ENCODE measurements at places on chromosomes 11 and 22.

DNA sequence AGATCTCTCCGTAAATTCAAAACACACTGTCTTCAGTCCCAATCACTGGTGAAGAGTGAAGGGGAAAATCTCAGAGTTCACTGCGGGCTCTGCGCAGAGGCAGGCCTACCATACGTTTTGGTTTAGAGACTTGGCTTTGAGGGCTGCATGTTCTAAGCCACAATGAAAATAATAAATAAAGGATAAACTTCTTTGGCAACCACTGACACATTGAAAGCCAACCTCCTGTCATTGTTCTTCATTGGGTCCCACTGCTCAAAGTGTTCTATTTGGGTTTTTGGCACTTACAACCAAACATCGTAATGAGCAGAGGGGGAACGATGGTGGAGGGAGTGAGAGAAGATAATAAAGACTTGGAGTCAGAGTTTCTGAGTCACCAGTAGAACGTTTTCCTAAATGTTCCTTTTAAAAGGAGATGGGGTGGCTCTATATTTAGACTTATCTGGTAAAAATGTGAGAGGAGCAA lies 472.9 kb downstream of the SOX6 start:
- DNase-seq = no peak

DNA sequence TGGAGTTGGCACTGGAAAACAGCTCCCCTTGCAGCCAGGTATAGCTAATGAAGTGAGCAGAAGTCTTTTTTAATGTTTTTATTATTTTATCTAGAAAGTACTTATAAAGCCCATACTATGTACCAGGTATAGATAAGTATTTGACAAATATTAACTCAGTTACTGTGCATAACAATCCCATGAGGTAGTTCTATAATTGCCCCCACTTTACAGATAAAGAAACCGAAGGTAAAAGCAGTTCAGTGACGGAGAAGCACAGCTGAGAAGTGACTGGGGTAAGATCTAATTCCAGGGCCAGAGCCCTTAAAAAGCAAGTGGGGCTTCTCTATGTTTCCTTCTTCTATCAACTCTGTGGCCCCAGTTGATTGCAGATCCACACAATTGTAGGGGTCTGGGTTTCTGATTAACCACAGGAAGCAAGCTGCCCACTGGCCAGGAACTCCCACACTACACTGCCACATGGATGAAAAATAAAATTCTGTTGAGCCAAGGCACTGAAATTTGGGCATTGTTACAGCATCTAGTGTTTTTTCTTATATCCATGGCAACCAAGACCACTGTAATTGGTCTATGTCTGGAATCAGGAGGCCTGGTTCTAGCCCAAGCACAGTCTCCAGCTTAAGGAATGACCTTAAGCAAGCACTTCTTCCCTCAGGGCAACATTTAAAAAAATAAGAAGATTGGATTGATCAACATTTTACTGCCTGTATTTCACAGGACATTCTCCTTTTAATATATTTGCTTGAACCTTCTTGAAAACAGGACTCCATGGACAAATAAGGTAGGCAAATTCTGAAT lies 55.3 kb upstream of the TEAD1 start:
- DNase-seq = no peak

- DNase-seq = no peak
Observed at GRCh38 chr11:114395736-114396135, 4.6 kb downstream of the C11orf71 start.

GRCh38 chr11:2940921-2941821 lies 12.0 kb upstream of the PHLDA2 start:
- DNase-seq = no peak

DNA sequence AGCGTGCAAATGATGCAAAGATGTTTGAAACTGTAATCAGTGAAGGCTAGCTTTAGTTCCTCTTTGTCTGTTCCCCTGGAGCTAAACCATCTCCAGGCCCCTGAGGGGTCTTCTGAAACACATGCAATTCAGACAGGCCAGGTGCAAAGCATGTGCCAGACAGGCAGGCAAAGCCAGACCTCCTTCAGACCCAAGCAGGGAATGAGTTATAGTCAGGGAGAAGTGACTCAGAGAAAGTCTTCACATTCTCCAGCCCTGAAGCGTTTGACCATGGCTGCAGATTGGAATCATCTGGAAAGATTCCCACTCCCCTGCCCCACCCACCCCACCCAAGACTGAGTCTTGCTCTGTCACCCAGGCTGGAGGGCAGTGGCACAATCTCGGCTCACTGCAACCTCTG lies 187.0 kb upstream of the ISX start:
- no peak for DNase-seq

DNA sequence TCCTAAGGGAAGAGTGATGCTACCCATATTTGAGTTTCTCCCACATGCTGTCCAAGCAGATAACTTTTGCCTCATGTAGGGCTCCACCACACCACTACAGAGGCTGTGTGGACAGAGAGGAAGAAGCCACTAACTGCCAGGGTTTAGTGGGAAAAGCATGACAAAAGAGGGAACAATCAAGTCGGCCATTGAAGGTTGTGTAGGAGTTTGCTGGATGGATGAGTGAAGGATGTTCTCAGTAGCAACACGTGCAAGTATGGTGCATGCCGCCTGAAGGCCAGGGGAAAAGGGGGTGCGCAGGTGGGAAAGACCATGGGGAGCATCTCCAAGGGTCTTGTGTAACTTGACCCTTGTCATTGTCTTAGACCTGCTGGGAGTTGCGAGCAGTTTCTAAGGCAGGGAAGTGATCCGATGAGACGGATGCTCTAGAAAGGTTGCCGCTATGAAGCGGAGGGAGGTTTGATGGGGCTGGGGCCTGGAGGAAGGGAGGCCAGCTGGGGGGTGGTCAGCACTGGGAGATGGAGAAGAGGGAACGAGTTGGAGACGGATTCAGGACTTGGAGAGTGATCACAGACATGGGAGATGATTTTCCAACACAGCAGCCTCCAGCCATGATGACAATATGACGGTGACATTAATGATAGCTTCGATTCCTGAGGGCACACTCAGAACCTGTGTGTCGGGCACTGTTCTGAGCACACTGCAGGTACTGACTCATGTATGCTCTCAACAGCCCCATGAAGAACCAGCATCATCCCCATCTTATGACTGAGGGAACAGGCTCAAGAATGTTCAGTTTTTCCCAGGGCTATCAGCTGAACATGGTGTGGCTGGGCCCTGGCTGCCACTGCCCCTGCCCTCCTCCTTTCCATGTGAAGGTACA lies 53.7 kb downstream of the CD6 start:
- no peak for DNase-seq

- no peak for DNase-seq
Observed at GRCh38 chr11:44632466-44633123, 67.1 kb downstream of the CD82 start.

Measured in naive thymus-derived CD8-positive, alpha-beta T cell (primary cell).